DND-41 (cell line): ENCODE measurements at places on chromosomes 7 and 10.

- DNase-seq: no peak
Measured at GRCh38 chr10:5486853-5487235, 12.5 kb downstream of the CALML5 start.

DNA sequence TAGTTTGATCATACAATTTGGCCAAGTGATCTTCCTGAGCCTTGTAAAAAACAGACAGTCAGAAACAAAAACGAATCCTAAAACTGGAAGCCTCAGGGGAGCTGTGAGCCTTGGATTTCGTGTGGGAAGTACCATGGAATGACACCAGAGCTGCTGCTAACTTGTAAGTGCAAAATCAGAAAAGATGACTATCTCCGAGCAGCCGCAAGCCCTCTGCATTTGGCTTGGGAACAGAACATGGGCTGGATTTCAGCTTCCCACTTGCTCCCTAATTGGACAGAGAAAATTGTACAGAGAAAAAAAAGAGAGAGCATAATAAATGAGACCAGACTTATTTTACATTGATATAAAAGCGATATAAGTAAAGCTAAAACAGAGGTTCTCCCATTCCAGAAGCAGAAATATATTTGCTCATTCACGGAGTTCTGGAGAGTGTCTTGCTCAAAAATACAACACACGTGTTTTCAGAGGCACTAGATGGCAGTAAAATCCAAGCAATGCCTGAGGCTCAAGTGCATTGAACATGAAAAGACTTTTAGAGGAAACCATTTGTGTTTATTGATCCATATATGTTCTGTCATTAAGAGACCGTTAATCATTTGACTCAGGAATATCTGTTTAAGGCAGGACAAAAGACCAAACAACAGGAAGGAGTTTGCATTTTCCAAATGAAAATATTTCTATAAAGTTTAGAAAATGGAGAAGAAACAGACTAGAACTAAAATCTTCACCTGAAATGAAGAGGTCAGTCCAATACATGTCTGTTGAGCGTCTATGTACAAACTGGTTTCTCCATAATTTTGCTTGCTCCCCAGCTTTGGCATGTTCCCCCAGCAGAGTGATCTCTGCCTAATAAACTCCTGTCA is 78.3 kb upstream of the SLC26A5 start:
- DNase-seq: no peak

- no peak for DNase-seq
Measured at GRCh38 chr10:62326176-62326575, 48.0 kb upstream of the ZNF365 start.

GRCh38 chr7:22942191-22942590 is 71.7 kb downstream of the HYCC1 start:
- no peak for DNase-seq

DNA sequence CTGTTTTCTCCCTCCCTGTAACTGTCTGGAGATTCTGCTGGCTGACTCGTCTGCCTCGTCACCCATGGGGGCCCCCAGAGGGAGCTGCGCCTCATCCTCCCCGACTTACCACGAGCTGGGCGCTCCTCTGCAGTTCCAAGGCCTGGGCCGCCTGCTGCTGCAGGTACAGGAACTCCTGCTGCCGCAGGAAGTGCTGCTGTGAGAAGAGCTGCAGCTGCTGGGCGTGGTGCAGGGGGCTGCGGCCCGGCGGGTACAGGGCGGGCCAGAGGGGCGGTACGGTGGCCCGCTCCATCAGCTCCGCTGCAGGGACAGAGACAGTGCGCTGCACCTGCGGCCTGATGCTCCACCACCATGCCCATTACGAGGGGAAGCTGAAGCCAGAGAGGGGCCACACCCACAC is 47.7 kb downstream of the TNRC18 start:
- peak; percentile 11 for DNase-seq

GRCh38 chr7:9711259-9711918 is 1262.3 kb upstream of the PHF14 start:
- DNase-seq: no peak

DNA sequence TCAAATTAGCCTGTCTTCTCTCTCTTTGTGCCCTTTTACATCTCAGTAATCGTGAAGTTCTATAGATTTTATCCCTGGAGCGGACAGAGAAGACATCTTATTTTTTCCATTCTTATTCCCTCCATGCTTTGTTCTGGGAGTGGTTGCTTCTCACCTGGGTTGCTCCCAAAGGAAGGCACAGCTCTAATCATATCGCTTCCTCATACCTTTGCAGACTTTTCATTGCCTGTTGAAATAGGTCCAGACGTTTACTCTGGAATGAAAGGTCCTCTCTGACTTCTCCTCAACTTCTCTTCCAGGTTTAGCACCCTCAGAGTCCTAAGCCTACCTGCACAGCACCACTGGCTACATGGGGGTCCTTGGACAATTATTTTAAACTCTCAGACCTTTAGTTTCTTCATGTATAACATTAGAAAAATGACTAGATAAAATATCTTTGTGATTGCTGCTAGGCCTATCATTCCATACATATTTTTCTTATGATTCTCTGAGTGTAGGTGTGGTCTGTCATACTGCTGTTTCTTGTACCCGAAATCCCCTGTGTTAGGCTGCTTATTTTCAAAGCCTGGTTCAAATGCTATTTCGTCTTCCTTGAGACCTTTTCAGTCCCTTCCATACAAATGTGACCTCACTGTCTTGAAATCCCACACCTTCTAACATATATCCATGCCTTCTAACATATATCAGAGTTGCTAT is 418.1 kb downstream of the GFRA1 start:
- no peak for DNase-seq

- no peak for DNase-seq
Measured at GRCh38 chr7:128221929-128222403, 19.1 kb upstream of the LEP start.

- DNase-seq: no peak
Measured at GRCh38 chr7:91912494-91912893, 28.2 kb upstream of the AKAP9 start.

DNA sequence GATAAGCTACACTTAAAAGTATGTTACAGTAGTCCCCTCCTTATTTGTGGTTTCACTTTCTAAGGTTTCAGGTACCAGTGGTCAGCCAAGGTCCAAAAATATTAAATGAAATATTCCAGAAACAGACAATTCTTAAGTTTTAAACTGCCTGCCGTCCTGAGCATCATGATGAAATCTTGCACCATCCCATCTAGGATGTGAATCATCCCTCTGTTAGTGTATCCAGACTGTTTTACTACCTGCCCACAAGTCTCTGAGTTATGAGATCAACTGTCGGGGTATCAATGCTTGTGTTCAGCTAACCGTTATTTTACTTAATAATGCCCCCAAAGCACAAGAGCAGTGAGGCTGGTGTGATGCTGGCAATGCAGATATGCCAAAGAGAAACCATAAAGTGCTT is 11.4 kb downstream of the KDM7A start:
- no peak for DNase-seq

GRCh38 chr10:107391901-107392300 is 227.4 kb upstream of the SORCS1 start:
- no peak for DNase-seq

DNA sequence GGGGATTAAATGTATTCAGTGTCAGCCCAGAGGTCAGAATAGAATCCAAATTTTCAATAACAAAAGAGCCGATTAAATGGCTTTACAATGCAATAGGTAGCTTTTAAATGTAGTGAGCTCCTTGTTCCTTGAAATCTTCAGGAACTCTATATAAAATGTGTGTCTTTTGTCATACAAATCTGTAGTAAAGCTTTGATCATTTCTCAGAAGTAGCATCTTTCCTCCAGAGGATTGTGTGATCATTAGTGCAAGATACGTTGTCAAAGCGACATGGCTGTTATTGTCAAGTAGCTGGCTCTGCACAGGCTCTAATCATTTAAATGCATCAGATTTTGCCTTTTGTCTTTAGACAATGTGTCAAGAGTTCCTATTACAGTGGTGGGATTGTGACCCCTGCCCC is 116.1 kb upstream of the NAMPT start:
- DNase-seq: no peak

GRCh38 chr7:130789436-130789835 is 55.4 kb upstream of the KLF14 start:
- no peak for DNase-seq

- DNase-seq: no peak
Measured at GRCh38 chr10:108709927-108710722, 1213.2 kb downstream of the XPNPEP1 start.

DNA sequence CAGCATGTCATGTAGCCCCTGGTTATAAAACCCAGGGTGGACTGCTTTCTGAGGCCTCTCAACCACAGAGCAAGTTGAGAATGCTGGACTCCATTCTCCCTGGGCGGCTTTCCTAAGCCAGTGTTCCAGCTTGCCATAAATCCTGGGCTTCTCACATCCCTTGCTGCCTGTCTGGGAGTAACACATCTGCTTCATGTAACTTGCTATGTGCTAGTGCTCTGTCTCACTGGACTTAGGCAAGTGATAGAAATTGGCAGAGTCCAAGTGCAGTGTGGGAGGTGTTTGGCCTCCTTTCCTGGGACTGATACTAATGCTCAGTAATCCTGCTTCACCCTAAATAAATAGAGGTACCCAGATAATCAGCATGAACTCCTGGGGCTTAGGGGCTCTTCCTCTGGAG is 277.1 kb upstream of the POM121L12 start:
- no peak for DNase-seq

DNA sequence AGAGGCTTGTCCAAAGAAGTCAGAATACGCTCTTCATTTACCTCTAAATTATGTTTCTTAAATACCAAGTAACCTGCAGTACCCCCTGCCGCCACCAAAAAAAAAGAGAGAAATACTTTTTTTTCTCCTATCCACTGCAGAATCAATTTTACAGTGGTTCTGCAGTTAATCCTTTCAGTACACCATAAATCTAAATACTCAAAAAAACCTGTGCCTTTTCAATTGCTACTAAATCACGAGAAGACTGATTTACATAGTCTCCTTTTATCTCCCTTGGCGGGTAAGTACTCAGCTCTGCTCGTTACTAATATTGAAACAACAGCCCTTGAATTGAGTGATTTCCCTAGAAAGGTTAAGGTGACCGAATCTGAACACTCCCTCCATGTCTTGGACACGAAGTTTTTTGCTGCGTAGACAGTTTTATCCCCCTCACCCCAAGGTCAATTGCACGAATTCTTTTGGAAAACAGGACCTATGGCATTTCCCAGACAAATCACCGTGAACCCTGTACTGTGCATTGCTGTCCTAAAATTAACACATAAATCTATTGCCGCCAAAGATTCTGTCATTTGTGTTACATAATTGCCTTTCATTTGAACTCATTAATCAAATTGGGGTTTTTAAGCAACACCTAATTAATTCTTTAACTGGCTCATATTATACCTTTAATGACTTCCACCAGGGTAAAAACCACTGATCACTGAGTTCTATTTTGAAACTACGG is 512 bp upstream of the VIM start:
- DNase-seq: peak; percentile 19

GRCh38 chr10:90652519-90652918 is 205.3 kb downstream of the HTR7 start:
- DNase-seq: no peak

GRCh38 chr7:132518102-132518838 is 58.0 kb downstream of the PLXNA4 start:
- peak; percentile 10 for DNase-seq

- DNase-seq: no peak
Measured at GRCh38 chr7:136303162-136303561, 326.0 kb upstream of the MTPN start.

DNA sequence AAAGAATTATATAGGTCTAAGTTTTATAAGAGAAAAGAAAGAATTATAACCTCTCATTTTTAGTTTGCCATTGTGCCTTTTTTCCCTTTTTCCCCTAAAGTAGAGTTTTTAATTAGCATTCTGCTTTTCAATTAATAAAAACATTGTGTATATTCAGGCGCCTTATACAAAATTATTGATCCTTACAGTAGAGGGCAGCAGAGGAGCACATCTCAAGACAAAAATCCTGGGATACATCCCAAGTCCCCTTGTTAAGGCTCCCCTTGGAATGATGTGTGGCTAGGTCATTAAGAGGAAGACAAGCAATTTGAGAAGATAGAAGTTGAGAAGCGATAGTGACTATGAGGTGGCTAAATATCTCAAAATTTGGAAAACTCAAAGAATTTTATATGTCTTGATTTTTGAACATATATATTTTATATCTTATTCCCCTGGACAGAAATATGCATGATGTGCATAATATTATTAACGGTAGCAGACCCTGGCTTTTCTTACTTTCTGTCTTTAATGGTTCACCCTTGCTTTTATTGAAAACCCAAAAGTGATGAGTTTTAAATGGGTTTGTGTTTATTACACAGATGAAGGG is 19.1 kb upstream of the TPK1 start:
- no peak for DNase-seq

DNA sequence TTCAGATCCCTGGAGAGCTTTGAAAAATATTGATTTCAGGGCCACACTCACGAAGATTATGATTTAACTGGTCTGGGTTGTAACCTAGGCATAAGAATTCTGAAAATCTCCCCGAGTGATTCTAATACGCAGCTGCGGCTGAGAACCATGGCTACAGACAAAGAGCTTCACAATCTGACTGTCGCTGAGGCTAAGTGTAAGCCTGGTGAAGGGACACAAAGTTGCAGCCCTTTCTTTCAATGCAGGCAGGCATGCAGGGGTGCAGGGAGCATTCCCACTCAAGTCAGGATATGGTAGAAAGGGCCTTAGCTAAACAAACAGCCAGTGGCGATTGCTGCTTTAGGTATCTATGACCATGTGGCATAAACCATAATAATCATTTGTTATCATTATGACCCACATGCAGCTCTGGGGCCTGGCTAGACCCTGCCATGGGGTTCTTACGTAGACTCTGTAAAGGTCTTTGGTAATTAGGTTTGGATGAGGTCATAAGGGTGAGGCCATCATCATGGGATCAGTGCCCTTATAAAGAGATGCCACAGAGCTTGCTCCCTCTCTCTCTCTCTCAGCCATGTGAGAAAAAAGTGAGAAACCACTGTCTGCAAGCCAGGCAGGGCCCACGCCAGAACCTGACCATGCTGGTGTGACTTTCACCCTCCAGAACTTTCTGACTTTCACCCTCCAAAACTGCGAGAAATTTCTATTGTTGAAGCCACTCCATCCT is 88.4 kb upstream of the LANCL2 start:
- DNase-seq: no peak

DNA sequence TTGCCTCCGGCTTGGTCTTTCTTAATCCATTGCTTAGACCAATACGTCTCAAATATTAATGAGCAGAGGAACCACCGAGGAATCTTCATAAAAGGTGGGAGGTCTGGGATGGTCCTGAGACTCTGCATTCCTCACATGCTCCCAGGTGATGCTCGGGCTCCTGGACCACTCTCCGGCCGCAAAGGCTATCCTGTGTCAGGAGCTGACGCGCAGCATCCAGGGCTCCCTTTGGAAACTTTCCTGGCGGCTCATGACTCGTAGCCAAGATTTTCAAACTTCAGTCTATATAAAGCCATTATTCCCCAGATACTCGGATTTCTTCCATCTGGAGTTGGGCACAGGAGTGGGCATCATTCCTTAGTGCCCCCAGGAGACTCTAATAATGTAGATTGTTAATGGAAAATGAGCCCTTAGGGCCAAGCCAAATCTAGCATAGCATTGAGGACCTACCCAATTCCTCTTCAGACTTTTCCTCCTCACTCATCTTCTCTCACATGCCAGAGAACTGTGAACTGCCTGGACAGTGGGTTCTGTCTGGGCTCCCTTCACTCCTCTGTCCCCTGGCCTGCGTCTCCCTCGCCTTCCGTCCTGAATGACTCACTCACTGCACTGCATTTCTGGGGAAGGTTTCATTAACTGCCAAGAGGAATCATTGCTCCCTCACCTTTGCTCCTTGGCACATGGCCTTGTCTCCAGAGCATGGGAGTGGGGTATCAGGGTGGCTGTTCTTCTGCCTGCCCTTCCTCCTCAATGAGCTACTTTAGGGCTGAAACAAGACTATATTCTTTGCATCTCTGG is 89.3 kb downstream of the MKI67 start:
- DNase-seq: no peak
